NCI-H2171 treated with DMSO at 0.1 percent for 48 hours (cell line): ENCODE measurements at places on chromosomes 3 and 15.

GRCh38 chr15:93235926-93236780, 147.1 kb upstream of the RGMA start:
- DNase-seq = no peak

DNA sequence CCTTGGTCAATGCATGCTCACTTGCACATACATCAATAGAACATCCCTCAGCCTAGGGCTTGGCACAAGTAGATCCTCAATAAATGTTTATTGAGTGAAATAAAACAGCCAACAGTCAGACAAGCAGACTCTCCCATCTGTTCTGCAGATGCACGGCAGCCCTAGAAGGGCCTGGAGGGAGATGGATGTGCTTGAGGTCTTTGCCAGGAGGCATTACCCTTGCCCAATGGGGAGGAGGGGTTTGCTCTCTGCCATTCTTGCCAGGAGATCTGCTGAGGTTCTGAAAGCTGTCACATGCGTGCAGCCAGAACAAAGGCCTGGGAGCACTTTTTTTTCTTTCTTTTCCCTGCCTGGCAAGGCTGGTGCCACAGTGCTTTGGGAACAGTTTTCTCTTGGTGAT, 349.3 kb upstream of the THRB start:
- DNase-seq = peak; percentile 79

DNA sequence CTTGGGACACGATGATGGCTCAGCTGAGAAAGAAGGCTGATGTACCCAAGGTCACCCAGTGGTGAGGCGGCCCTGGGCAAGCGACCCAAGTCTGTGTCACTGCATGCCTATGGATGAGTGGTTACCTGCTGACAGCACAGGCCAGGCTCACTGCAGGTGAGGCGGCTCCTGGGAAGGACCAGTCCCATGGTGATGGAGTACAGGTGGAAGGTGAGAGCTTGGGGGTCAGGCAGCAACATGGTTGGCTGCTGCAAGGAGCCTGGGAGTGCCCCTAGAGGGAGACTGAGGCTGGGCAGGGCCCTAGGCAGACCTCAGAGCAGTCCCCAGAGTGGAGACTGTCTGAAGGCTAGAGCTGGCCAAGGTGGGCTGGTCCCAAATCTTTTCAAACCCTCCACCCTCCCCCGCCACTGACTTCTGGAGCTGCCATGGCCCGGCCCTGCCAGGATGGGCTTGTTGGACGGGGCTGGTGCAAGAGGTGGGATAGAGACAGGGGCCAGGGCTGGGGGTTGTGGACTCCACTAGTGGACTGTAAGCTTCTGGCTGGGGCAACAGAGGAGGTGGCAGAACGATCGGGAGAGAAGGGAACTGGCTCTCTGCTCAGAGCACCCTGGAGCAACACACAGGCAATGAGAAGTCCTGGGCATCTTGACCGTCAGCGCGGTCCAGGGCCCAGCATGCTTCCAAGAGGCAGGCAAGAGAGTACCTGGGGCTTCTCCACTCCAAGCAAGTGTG, 72.5 kb upstream of the SLC6A11 start:
- no peak for DNase-seq

DNA sequence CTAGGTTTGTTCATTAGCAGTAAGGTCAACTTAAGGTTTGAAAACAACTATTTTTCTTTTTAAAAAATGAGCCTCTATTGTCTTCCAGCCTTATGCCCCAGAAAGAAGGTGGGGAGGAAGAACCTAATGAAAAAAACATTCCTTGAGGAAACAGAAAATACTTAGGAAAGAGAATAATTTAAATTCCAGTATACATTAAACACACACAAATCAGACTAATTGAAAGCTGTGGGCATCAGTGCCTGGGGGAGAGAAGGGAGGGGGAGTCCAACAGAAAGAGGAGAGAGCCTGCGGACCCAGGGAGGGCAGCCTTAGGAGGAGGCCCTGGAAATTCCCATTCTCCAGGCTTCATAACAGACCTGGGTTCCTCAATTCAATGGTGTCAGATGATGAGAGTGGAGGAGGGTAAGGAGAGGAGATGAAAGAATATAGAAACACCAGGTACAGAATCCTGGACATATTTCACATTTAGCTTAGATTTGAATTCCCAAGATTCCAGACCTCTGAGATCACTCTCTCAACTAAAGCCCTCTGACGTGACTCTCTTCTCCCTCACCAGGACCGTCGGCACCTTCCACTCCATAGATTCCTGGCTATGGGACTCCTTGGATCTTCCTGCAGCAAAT, 320.5 kb upstream of the UMPS start:
- DNase-seq = no peak

DNA sequence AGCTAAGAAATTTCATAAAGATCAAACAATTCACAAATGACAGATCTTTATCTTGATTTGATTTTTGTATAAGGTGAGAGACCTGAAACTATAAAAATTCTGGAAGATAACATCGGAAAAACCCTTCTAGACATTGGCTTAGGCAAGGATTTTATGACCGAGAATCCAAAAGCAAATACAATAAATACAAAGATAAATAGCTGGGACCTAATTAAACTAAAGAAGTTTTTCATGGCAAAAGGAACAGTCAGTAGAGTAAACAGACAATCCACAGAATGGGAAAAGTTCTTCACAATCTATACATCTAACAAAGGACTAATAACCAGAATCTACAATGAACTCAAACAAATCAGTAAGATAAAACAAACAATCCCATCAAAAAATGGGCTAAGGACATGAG, 116.9 kb upstream of the BCHE start:
- DNase-seq = no peak

DNA sequence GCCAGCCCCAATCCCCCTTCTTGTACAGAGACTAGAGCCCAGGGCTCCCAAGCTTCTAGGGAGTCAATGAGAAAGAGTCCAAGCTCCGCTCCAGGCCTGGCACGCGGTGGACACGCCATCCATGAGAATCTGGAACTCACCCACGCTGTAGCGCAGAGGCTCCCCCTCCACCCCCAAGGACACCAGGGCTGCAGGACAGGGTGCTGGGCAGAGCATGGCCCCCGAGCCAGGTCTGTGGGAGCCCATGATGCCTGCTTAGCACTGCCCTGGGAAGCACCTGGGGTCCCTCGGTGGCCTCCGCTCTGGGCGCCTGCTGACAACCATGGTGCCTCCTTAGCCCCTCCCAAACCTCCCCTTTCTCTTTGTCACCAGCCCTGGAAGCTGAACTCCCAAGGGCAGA, 28.5 kb downstream of the ACSBG1 start:
- DNase-seq = no peak

DNA sequence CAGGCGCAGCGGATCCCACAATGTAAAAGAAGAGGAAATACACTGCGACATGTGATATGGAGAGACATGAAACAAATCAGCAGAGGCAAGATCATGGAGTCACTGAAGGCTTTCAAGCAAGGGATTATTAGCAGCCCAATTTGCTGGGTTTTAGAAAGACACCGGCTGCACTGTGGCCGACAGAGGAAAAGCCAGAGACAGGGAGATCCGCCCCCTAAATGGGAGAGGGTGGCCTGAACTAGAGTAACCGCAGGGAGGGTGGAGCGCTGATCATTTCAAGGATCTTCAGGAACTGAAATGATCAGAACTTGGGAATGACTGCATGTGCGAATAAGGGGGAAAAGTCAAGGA, 612 bp upstream of the C15orf40 start:
- no peak for DNase-seq

- no peak for DNase-seq
These were observed 62.2 kb upstream of the AKAP13 start for GRCh38 chr15:85318048-85318731.

GRCh38 chr3:126947429-126947828, 35.5 kb upstream of the PLXNA1 start:
- DNase-seq = no peak

- no peak for DNase-seq
These were observed 394.7 kb downstream of the FGF12 start for GRCh38 chr3:192332386-192333291.

DNA sequence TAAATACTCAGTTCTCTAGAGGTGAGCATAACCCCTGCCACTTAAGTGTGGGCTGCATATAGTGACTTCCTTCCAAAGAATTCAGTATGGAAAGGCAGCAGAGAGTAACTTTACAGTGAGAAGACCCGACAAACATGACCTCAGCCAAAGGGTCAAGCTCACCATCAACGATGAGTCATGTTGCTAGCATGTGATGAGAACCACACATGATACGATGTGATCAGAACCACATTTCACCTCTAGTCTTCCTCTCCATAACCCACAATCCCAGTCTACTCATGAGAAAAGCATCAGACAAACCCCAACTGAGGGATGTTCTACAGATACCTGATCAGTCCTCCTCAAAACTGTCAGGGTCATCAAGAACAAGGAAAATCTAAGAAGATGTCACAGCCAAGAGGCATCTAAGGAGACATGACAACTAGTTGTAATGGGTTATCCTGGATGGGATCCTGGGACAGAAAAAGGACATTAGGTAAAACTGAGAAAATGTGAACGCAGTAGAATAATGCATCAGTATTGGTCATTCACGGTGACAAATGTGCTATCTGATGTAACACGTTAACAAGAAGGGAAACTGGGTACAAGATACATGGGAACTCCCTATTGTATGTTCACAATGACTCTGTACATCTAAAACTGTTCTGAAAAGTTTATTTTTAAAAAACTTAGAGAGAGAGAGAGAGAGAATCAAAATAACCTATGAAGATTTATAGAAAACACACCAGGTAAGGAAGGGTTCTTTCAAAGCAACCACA, 28.3 kb downstream of the SEC61A1 start:
- no peak for DNase-seq

DNA sequence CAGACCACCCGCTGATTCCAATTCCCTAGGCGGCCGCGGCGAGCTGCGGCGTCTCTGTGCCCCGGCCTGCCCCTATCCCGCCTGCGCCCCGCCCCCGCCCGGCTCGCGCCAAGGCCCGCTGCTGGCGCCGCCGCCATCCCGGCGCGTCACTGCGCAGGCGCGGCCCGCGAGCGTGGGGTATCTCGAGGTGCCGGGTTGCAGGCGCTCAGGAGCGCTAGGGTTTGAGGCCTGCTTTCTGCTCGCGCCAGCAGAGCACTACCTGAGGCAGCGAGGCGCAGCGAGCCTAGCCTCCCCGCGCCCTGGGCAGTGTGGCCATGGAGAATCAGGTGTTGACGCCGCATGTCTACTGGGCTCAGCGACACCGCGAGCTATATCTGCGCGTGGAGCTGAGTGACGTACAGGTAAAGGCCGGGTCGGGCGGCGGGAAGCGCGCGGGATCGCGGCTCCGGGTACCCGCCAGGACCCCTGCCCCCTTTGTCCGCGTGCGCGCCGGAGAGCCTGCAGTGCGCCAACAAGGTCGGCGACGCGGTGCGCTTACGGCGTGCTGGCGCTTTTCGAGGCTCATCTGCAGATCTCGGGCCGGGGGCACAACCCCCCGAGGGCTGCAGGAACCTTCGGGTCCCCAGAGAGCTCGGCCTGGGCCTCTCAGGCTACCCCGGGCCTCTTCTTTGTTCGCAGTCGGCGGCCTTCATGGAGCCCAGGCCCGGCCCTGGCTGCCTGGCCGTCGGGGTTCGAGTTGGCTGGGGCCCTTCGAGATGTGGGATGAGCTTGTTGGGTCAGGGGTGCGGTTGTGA, at the start of gene HACD3:
HACD3 (plus strand) TSS at position 146 of the 794 bp plus-strand sequence; CDS start at position 315, 169 bp downstream.
- peak; percentile 91 for DNase-seq

DNA sequence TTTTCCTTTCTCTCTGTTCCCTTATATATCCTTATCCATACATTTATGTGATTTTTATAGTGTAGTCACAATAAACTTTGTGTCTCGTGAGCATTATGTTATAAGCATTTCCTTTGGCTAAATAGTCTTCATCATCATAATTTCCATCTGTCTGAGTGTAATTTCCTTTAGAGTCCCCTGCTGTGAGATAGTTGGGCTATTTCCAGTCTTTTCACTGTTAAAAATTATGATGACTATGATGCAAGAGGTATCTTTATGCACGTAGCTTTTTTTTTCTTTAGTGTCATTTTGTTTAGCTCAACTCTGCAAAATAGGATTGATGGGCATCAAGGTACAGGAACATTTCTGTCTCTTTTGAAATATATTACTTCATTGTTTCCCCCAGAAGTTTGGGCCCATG, 26.9 kb upstream of the CA12 start:
- DNase-seq = peak; percentile 71

- DNase-seq = no peak
These were observed 24.2 kb downstream of the NBEAL2 start for GRCh38 chr3:47003461-47004368.

DNA sequence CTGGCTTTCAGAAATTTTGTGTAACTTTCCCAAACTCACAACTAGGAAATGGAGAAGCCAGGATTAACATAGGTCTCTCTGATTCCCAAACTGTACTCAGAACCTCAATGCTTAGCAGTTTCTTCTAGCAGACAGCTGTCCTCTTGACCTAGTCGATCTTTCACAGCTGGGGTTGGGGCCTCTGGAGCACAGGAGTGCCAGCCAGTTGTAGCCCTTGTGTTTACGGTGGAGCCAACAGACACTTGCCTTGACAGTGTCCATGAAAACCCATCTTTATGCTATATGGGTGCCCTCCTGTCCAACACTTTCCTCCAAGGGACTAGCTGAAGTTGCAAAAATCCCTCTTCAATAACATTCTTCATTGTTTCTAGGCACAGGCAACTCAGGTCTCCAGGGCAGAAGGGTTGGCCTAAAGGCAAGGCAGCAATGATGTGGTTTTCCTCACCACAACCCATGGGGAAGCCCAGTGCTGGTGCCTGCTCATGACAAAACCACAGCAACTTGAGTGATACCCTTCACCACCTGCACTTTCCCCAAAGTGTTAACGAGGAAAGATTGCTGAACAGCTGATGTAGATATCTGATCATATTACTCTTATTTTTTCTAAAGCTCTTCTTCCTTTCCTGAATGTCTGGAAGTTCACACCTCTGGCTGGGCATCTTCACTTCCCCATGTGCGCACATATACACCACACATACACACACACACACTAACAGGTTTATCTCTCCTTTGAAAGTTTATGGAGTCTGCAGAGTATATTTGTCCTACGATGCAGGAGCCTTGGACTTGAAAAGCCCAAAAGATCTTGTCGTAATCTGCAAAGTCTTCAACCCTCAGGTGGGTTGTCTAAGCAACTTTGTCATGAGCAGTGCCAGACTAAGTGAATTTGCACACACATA, 11.0 kb upstream of the KNG1 start:
- DNase-seq = no peak

DNA sequence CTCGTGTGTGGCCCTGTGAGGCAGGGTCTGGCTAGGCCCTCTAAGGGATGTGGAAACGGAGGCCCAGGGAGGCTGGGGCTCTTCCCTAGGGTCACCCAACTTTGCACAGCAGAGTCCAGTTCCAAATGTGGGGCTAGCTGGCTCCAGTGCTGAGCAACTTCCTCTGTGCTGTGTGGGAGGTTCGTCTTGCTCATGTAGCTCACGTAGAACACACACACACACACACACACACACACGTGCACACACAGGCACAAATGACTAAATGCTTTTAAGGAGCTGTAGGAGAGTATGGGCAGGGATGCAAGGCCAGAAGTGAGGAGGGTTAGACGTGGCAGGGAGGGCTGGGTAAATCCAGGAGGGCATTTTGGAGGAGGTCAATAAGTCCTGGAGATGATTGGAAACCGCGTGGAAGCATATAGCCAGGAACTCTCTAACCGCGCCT, 213.8 kb downstream of the RPLP1 start:
- DNase-seq = no peak

- no peak for DNase-seq
These were observed 157.9 kb upstream of the SLC2A2 start for GRCh38 chr3:171184372-171184771.

GRCh38 chr3:195876297-195877064, 31.9 kb downstream of the TNK2 start:
- DNase-seq = no peak
